NCI-H1105 (cell line): ENCODE measurements at places on chromosomes 16 and 17.
A peak's percentile ranks its signal among the peaks of the same experiment; 100 is the strongest.

GRCh38 chr16:65487231-65487630 lies 365.4 kb upstream of the CDH11 start:
- no peak for DNase-seq

GRCh38 chr16:70661534-70661917 lies 15.2 kb downstream of the IL34 start:
- no peak for DNase-seq

GRCh38 chr16:81651758-81652718 lies 127.1 kb upstream of the PLCG2 start:
- DNase-seq = peak; percentile 57

DNA sequence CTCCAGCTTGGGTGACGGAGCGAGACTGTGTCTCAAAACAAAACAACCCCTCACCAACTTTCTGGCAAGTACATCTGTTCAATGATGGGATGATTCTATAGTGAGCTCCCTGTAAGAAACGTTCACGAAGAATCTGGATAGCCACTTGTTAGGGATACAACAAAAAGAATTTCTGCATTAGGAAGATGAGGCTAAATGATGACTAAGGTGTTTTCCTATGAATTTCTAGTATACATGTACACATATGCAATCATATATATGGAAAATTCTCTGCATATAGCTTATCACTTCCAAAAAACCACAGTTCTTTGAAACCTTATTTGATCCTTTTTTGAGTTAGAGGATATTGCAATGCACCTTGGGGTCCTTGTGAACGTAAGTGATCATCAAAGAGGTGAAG lies 64.4 kb upstream of the CLEC18A start:
- DNase-seq = no peak

GRCh38 chr17:1709403-1709951 lies 700 bp downstream of the TLCD2 start:
- DNase-seq = no peak

- DNase-seq = no peak
Observed at GRCh38 chr16:57091200-57091974, 996 bp upstream of the CPNE2 start.

DNA sequence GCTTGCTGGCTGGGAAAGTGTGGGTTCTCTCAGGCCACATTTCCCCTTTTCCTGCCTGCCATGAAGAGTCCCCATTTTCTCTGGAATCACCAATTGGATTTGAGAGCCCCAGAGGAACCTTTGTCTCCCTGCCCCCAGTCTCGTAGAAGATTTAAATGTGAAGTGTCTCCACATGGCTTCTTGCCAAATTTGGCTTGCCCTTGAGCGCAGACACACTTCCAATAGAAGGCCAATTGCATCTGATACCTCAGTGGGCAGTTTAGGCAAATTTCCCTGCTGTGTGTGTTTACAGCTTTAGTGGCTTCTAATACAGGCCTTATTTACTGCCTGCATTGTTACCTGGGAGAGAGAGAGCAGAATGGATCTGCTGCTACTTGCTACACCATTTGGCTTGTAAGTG lies 29.7 kb downstream of the CDK5R1 start:
- peak; percentile 85 for DNase-seq

DNA sequence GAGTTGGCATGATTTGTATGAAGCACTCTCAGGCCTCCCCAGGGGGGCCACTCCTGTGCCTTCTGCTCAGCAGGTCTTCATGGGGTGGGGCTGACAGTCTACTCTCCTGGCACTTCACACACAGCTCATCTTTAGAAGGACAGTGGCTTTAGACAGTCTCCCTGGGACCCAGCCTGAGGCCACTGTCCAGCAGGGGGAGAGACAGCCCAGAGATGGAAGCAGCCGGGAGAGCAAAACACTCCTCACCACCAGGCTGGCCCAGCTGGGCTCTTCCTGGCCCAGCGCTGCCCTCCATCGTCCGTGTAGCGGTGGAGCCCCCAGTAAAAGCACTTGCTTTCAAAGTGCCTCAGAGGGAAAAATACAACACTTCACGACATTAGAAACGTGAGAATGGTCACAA lies 62.0 kb upstream of the CRHR1 start:
- no peak for DNase-seq

DNA sequence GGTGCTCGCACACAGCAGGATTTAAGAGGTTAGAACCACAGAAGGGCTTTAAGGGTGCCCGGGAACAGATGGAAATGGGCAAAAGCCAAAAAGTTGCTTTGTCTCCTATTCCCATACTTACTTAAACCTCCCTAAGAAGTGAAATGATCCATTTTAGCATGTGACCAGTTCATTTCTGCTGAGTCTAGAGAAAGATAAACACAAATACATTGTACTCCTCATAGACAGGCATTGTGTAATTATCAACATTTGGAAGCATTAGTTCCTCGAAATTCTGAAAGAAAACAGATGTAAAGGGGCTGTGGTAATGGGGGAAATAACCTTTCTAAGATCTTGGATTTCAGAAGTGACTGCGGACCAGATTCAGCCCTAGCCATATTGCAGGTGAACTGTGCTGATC lies 178.3 kb downstream of the CYB561 start:
- no peak for DNase-seq

GRCh38 chr16:11892761-11893160 lies 23.0 kb downstream of the GSPT1 start:
- DNase-seq = no peak

DNA sequence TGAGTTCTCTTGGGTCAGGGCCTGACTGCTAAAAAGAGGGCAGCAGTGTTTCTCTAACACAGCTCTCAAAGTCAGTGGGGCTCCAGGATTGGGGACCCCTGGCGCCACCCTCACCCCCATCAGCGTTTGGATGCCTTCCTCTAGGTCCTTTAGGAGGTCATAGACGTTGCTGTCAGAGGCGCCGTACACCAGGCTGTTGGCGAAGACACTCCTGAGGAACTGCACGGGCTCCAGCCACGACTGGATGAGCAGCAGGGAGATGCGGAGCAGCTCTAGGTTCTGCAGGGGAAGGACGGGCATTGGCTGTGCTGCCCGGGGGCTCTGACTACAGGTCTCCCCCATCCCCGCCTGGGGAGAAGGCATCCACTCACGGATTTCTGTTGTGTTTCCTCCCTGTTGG lies 993 bp downstream of the GH1 start:
- no peak for DNase-seq

DNA sequence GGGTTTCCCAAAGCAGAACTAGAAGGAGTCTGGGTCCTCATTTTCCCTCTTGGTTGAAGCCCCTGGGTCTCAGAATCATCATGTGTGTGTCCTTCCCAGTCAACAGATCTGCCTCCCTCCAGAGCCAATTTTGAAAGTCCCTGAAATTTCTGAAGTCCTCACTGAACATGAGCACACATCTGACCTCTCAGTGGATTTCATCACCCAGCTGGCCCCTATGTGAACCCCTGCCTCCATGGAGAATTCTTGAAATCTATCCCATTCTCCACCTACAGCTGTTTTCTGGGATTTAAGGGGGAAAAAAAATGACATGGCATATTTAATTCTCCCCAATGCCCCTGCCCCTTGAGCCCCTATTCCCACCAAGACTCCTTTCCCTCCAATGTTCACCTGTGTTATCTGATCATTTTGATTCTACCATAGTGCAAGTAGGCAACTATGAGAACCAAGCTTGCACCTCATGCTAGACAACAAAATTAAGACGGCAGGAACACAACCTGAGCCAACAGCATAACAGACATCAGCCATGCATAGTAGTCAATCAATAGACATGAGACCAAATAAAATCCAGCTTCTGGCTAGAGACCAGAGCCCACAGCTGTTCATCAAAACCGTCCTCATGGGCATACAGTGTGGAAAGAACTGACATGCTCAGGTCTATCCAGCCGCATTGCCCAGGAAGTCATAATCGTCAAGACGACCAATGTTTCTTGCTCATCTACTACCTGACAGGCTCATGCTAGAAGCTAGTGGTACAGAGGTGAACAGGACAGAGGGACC lies 14.9 kb downstream of the SOX9 start:
- DNase-seq = no peak

DNA sequence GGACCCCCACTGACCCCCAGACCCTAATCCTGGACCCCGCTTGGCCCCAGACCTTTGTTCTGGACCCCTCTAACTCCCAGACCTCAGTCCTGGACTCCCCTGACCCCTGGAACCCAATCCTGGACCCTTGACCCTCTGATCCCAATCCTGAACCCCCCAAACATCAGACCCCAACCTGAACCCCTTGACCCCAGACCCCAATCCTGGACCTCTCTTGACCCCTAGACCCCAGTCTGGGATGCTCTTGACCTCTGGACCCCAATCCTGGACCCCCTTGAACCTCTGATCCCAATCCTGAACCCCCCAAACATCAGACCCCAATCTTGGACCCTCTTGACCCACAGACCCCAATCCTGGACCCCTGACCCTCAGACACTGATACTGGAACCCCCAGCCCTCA lies 13.5 kb upstream of the P2RX1 start:
- no peak for DNase-seq

DNA sequence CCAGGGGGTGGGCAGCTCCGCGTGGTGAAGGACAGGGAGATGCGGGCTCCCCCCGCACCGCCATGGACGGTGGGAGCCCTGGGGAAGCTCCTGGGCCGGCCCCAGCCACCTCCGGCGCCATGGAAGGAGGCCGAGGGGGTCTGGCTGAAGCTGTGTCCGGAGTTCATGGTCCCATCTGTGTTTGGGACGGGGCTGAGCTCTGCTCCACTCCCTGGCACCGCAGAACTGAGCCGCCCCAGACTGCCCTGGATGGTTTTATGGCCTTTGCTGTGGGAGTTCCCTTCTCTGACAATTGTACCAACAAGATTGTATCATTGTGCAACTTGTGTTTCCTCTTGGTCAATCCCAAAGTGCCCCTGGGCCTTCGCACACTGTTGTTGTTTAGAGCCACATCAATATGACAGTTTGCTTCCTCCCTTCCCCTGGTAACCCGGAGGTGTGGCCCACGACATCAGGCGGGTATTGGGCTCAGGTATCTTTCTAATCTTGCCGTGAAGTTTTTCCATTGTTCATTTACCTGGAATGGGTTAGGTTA lies 942 bp downstream of the KRT23 start:
- DNase-seq = no peak

- DNase-seq = no peak
Observed at GRCh38 chr17:43344685-43345084, 54.1 kb upstream of the ARL4D start.

DNA sequence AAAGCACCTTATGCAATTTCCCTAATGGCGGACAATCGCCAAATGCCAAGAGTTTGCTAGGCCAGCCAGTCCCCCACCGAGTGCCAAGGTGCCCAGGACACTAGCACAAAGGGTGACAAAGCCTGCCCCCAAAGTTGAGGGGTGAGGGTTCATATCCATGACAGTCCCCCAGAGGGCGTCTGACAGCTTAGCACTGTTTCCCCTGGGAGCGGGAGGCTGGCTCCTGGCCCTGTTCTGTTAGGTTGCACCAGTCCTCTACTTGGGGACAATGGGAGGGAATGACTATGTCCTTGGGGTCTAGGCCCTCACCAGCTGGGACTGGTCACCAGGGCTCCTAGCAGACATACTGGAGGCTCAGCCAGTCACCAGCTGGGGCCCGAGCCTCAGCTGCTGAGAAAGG lies 66.9 kb downstream of the MYO18A start:
- no peak for DNase-seq

DNA sequence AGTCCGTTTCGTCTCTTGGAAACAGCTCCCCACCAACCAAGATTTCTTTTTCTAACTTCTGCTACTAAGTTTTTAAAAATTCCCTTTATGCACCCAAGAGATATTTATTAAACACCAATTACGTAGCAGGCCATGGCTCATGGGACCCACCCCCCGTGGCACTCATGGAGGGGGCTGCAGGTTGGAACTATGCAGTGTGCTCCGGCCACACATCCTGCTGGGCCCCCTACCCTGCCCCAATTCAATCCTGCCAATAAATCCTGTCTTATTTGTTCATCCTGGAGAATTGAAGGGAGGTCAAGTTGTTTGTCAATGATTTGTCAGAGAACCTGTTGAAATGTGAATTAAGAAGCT lies 48.2 kb downstream of the IL21R start:
- no peak for DNase-seq

- no peak for DNase-seq
Observed at GRCh38 chr16:13856398-13856797, 63.6 kb upstream of the ERCC4 start.

DNA sequence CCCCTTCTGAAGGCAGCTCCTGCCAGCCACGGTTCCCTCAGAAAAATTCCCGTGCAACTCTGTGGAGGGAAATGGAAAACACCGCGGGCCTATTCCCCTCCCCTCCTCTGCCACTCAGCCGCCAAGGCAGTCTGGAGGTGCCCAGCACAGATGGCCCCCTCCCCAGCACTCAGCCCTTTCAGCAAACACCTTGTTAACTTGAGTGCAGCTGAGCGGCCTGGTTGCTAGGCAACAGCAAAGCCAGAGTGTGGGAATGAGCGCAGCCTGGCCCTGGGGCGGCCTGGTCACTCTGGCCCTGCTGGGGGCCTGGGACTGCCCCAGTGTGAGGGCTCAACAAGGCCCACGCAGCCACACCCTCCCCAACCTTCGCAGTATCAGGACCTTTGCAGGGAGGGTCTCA lies 32.8 kb downstream of the CACNA1G start:
- DNase-seq = peak; percentile 60

DNA sequence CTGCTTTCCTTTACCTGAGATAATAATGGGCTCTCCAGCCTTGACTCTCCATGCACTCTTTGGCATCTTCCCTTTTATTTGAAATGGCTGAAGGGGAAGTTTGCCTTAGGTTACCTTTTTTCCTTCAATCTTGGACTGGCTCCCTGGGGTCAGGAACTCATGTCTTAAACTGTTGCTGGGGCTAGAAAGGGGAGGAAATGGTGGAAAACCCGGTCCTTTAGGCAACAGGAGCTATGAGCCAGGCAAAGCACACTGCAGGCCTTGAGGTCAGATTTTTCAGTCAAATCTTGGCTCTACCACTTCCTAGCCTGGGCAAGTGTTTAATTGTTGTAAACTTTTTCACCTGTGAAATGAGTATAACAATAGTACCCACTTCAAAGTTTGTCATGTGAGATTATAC lies 30.2 kb downstream of the MINK1 start:
- no peak for DNase-seq

- no peak for DNase-seq
Observed at GRCh38 chr17:78852709-78853121, 12.1 kb upstream of the USP36 start.

DNA sequence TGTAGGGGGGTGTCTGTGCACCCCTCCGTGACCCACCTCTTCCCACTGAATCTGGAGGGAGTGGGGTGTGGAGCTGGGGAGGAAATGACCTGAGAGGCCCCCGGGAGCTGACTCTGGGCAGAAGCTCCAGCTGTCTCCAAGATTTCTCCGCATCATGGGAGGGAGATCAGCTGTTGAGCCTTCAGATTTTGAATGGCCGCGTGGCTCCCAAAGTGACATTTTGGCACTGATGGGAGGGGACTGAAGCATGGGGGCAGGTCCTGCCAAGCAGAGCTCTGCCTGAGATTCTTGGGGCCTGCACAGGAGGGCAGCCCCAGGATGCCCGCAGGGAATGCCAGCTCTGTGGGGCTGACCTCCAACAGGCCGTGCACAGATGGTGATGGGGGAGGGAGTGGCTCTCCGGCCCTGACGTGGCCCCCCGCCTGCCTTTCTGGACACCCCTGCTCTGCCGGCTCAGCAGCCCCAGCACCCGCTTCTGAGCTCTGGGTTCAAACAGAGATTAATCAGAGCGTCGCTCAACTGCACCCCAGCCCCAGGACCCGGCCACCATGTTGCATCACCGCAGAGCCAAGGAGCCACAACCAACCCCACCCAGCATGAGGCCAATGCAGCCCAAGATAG lies 25.3 kb upstream of the UBE2I start:
- DNase-seq = no peak
